ENCODE measurements at places on chromosomes 2 and 18.

DNA sequence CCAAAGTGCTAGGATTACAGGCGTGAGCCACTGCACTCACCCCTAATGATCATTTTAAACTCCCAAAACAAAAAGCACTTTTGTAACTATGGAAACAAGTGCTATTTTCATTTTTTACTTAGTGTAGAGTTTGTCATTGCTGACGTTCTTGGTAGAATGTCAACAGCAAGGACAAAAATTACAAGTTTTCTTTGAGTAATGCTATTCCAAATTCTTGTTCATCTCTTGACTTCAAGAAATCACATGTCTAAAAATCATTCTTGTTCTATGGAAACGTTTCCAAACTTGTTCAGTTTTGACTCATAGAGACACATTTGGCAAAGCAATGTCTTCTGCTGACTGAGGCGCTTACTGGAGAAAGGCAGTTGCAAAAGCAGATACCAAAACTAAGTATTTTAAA is 82.6 kb downstream of the MBP start:
- no peak for DNase-seq

DNA sequence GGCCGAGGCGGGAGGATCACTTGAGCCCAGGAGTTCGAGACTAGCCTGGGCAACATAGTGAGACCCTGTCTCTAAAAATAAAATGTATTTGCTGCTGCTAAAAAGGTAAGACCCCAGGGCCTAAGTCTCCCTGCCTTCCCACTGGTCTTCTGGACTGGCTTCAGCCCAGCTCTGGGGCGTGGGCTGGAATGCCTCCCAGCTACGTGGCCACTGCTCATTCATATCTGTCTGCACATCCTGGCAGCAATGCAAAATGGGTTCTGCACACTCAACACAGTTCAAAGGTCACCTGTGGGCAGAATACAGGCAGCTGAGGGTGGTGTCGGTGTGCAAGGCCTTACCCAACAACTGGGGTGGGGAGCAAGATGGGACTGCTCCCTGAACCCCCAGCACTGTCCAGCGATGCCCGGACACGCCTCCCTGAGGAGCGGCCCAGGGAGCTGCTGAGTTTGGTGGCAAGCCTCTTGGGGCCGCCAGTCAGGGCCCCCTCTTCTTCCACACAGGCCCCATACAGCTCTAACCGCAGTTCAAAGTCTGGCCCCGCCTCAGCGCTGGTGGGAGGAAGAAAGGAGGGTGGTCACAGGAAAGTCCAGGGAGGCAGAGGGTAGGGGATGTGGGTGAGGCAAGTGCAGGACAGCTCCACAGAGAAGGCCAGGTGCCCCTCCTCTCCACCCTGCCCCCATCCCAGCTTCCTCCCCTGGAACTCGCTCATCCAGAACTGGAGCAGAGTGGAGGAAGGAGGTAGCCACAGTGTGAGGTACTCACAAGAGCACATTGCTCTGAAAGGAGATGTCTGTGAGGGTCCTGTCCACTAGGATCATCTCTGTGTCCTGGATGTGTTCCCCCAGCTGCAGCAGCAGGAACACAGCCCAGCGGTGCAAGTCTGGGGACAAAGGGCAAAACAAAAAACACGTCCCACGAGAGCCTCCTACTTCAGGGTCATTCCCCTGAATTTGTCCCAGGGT is 8.2 kb downstream of the WDR54 start:
- no peak for DNase-seq

DNA sequence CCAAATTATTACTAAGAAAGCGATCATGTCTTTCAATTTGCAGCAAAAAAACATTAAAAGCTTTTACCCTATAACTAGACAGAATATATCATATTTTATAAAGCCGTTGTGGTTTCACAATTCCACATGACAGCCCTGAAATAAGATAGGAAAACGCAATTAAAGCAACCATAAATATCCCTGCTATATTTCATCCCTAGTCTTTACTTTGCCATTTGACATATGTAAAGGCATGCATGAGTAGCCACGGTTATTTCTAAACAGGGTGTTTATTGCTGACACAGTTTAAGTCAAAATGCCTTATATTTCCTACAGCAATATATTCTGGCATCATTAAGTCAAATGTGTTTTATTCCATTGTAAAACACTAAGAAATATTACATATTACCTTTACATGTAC is 239.9 kb downstream of the DSEL start:
- no peak for DNase-seq

DNA sequence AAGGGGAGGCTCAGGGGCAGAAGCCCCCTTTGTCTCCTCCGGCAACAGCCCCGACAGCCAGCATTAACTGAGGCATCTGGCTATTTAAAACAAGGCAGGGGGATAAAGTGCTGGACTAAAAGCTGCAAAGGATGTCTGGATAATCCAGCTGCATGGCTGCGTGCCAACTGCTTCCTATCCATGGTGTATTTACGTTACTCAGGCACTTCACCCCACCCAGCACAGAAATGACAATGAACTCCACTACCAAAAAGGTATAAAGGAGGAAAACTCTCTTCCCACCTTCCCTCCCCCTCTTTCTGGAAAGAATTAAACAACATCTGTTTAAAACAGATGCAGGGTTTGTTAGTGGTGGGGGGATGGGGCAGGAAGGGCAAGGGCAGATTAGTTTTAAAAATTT is 82.5 kb downstream of the SPRED2 start:
- DNase-seq = peak; percentile 59

DNA sequence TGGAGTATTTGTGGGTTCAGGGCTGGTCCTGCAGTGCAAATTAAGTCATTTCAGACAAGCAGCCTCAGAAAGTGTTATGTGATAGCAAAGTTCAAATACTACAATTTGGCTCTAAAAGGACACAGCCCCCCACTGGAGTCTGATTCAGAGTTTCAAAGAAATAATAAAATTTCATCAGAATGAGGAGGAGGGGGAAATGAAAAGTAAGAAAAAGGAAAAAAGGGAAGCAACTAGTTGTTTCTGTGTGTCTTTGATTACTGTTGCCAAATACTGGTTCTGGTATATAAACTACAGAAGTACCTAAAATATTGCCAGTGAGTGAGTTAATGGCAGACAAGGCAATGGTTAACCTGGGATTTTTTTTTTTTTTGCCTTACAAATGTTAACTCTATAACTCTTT is 773.9 kb downstream of the BCL11A start:
- DNase-seq = no peak

GRCh38 chr2:71613403-71613952 is 160.1 kb downstream of the DYSF start:
- no peak for DNase-seq

DNA sequence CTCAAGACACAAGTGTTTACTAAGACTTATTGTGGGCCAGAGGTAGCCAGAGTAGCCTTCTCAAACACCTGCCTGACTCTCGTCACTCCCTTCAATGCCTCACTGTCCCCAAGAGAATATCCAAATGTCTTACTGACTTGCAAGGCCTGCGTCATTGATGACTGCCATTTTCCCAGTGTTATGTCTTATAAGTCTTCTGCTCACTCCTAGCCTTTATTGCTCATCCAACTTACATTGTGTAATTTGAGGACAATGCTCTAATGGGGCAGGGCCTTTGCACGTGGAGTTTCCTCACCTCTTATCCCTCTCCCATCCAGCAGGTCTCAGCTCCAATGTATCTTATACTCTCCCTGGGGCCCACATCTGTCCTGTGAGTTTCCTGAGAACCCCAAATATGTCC is 10.1 kb upstream of the CD226 start:
- no peak for DNase-seq

DNA sequence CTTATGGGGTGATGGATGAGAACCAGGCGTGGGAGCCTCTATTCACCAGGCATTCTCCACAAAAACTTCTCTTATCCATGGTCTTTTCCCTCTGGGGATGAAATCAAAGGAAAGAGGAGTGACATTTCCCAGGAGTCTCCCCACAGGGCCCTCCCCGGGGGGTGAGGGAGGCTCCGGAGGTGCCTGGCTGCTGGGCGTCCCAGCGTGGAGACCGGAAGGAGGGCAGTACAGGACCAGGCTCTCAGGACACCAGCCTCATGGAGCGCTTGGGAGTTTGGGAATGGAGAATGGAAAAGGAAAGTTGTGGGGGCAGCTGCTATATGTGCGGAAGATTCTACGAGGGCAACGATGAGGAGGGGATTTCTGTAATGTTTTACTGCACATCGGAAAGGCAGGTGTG is 22.1 kb downstream of the CIB4 start:
- no peak for DNase-seq

DNA sequence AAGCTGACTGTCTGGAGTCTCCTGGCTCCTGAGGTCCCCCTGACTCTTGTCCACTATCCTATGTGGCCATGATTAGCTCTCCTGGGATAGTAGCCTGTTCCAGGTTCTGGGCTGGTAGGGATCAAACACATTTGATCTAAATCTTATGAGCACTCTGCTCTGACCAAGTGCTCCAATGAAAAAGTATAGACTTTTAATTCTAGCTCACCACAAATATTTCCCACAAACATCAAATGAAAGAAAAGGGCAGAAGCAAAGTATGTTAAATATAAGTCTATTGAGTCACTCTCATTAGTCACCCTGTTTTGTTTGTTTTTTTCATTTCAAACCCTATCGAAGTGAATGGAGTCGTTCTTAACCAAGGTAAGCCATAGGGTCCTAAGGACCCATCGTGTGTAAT is 39.7 kb upstream of the NEDD4L start:
- peak; percentile 90 for DNase-seq

DNA sequence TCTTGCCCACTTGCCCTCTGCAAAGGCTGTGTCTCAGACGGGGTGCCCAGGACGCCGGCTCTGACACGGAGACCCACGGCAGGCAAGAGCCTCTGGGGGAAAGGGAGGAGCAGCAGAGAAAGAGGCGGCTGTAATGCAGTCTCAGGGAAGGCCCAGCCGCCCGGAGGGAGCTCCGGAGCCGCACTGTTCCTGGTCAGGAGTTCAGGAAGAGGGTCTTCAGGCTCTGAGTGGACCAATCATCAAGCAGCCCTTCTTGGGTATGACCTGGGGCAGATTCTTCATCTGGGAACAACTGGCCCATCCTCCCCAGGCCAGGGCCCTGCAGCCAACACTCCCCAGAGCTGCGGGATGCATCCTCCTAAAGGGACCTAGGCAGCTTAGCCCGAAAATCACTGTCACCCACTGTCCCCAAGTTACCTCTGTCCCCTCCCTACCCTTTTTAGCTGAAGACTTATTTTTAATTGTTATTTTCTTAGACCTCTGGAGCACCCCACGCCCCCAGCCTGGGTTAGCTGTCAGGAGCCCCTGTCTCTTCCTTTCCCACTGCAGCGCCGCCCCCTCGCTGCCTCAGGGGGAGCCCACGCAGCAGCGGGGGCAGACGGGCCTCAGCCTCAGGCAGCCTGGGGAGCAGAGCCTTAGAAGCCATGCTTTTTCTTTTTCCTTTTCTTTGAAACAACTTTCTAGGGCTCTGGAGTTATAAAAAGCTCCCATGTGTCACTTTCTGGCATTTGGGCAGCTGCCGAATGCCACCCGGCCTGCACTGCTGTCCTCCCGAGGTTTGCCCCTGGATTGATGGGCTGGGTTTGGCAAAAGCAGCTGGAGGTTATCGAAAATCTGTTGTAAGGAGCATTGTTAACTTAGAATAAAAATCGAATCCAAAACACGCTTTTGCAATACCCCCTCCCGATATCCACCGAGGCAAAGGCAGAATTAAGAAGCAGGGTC is 644 bp upstream of the NEU2 start:
- no peak for DNase-seq

DNA sequence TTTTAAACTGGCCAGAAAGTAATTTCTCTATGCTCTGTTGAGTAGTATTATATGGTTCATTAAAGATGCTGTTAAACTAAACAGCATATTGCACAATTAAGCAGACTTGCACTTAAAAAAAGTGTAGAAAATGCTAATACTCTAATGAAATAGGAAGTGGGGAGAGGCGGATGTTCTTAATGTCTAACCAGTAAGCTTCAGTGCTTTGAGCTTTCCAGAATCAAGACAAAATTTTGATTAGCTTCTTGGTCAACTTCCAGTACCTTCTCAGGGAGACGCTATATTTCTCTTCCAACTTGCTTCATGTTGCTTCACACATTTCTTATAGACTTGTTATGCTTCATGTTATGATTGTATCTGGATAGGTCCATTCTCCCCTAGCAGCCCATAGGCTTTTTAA is 89.1 kb downstream of the MAP2 start:
- DNase-seq = no peak

- no peak for DNase-seq
Observed at GRCh38 chr2:3578987-3579386, 3.9 kb downstream of the RPS7 start.

DNA sequence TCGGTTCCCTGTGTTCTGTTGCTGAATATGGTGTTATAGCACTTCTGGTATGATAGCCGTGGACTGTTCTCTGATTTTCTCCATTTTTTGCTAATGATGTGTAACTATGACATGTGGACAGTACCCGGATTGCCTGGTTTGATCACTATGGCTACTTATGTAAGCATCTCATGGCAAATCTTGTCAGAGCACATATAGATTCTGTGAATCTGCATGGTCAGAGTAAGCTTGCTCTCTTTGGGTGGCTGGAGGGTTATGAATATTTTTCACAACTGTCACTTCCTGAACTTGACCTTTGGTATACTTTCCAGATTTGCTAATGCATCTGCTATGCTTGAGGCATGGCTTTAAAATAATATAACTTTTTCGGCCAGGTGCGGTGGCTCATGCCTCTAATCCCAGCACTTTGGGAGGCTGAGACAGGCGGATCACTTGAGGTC is 36.8 kb upstream of the ATP8B1 start:
- peak; percentile 91 for DNase-seq

- DNase-seq = no peak
Observed at GRCh38 chr2:240324312-240325015, 111.0 kb upstream of the GPC1 start.

DNA sequence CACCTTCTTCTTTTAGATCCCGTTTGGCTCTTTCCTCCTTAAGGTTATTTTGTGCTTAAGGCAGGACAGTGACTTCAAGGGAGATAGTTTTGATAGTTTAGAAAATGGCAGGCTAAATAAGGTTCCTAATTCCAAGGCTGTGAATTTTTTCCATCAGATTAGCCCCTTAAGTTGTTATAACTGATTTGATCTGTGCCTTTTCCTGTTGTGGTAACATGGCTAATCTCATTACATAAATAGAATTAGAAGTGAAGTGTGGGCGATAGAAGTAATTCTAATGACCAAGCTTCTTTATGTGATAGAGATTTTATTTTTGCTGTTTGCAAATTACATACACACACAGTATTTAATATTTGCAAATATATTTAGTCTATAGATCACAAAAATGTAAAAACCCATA is 102.0 kb downstream of the MYO1B start:
- no peak for DNase-seq

GRCh38 chr18:42261731-42262130 is 306.7 kb downstream of the PIK3C3 start:
- DNase-seq = no peak

All from HCEC 1CT (cell line).